T-helper 9 cell (primary cell): ENCODE measurements at places on chromosomes 5 and 9.

GRCh38 chr5:131974016-131974415 lies 28.6 kb upstream of the MEIKIN start:
- DNase-seq, result no peak

DNA sequence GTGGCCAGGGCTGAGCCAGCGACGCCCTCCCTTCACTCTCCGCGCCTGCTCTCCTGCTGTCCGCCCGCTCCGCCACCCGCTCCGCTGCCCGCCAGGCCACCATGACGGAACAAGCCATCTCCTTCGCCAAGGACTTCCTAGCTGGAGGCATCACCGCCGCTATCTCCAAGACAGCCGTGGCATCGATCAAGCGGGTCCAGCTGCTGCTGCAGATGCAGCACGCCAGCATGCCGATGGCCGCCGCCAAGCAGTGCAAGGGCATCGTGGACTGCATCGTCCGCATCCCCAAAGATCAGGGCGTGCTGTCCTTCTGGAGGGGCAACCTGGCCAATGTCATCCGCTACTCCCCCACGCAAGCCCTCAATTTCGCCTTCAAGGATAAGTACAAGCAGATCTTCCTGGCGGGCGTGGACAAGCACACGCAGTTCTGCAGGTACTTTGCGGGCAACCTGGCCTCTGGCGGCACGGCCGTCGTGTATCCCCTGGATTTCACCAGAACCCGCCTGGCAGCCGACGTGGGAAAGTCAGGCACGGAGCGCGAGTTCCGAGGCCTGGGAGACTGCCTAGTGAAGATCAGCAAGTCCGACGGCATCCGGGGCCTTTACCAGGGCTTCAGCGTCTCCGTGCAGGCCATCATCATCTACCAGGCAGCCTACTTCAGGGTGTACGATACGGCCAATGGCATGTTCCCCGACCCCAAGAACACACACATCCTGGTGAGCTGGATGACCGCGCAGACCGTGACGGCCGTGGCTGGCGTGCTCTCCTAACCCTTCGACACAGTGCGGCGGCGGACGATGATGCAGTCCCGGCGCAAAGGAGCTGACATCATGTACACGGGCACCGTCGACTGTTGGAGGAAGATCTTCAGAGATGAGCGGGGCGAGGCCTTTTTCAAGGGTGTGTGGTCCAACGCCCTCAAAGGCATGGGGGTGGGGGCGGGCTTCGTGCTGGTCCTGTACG lies 1130.4 kb upstream of the ACO1 start:
- no peak for DNase-seq

DNA sequence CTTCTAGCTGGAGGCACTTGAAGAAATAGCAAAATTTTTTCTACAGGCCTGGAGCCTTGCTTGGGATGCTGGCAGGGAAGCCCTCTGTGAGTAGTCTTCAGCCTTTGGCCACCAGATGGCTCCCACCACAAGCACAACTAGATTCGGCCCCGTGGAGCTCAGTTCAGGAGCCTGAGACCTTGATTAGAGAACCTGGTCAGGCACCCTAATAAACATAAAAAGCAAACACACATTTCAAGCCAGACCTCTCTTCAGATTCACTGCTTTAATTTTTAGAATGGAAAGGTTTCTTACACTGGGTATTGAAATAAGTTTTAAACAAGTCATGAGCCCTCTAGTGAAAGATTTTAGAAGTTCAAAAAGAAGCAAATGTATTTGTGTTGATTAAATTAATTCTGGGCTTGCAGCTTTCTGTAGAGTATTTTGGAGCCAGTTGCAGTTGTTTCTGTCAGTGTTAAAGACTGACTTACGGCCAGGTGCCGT lies 41.4 kb downstream of the GLRX start:
- DNase-seq, result peak; percentile 58

DNA sequence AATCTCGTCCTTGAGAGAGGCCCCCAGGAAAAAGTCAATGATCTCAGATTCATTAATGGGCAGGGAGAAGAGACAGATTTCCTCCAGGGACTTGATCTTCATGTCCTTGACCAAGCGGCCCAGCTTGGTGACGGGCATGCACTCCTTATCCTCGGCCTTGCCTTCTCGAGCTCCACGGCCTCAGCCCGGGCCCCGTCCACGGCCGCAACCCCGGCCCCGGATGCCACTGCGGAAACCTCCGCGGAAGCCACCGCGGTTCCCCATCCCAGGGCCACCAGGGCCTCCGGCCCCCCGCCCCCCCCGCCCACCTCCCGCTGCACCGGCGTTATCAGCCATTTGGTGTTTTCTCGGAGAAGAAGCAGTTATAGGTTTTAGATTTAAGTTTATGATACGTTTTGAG lies 18.3 kb downstream of the INVS start:
- DNase-seq, result no peak

DNA sequence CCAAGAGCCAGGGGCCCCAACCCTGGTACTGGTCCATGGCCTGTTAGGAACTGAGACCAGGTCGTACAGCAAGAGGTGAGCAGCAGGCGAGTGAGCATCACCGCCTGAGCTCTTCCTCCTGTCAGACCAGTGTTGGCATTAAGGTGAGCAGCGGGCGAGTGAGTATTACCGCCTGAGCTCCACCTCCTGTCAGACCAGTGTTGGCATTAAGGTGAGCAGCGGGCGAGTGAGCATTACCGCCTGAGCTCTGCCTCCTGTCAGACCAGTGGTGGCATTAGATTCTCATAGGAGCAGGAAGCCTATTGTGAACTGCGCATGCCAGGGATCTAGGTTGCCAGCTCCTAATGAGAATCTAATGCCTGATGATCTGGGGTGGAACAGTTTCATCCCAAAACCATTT lies 31.0 kb upstream of the UBE2QL1 start:
- no peak for DNase-seq

DNA sequence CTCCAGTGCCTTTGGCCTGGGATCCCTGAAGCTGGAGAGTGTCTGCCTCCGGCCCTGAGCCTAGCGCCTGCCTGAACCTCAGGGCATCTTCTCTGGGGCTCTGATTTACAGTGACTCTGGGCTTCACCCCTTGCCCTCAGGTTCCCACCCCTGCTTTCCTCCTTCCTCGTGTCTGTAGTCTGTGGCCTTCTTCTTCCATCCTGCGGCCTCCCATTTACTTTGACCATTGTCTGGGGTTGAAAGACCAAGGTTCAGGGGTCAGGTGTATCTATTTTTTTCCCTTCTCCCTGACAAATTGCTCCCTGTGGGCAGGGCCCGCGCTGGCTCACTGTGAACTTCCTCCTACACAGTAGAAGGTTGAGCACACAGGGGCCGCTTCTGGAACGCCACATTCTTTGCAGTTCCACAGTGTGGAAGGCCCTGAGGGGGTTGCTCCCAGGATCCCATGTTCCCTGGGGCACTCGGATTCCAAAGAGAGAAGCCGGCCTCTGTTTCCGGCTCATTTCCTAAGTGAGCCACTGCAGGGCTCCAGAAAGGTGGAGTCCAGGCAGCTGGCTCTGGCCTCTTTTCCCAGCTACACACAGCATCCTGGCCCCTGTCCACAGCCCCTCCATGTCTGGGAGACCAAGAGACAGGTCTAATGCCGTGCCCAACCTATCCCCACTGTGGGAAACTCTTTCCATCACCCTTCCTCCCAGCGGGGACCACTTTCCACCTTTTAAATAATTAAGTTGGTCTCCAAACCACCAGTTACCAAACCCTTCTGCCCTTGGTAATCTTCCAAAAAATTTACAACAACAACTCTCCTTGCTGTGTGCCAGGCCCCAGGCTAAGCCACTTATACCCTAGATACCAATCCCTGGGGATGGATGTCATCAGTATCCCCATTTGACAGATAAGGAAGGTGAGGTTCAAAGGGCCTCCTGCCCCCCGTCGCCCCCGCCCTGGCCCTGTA lies 140.3 kb upstream of the IER5L start:
- DNase-seq, result no peak

DNA sequence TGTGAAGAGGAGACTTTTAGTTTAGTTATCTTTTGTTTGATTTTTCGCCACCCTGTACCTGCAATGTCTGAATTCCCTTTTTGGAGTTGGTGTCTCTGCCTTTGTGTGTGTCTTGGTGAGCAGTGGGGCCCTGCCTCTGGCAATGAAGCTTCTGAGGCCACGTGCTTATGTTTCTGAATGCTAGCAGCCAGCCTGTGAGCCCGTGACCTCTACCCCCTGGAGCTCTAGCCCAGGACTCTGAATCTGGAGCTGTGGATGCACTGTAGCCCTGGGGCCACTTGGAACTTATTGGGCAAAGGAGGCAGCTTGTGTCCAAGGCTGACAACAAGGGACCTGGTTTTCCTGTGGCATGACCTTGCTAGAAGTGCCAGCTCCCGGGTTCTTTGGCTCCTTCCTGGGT lies 19.4 kb downstream of the ENTREP1 start:
- no peak for DNase-seq

GRCh38 chr5:1300581-1301083 lies 5.8 kb upstream of the TERT start:
- no peak for DNase-seq

DNA sequence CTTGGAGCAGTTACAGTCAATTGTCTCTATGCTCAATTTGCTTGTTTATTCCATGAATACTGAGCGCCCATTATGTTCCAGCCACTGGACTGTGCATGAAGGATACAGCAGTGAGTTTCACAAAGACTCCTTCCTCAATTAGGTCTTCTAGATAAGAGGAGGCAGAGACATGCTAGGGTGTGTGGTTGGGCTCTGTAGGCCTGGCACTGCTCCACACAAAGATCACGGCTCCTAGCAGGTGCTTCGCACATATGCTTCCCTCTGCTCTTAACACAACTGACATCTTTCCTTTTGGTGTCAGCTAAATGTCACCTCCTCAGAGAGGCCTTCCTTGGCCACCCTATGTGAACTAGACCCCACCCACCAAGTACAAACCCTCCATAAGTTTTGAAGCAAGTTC lies 10.9 kb downstream of the IL12B start:
- DNase-seq, result no peak

- no peak for DNase-seq
Measured at GRCh38 chr5:3216386-3216785, 379.2 kb upstream of the IRX1 start.

GRCh38 chr5:112694853-112695709 lies 42.6 kb upstream of the APC start:
- DNase-seq, result no peak

DNA sequence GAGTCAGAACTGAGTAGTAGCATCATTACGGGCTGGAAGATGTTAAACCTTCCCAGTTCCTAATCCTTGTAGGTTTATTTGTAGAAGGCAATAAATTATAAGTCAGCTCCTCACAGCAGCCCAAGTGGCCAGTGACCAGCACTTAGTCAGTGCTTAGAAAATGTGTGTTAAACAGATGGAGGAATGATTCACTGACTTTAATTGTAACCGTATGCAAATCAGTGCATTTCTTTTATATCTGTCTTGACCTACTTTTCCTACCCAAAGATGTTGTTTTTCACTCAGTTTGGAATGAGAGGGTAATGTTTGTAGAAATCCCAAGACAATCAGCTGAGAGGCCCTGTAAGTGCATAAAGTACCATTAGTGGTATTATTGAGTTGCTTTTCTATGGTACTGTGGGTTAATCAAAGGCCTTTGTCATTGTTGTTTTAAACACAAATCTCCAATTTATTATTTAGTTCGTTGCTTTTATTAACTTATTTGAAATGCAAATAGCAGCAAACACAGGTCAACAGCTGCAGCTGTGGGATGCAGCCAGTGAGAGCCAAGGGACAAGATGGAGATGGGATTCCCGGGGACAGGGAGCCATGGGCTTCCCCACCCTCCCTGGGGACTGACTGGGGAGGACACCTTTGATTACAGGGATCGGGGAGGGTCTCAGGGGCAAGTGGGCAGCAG lies 49.8 kb downstream of the MAP1B start:
- no peak for DNase-seq

DNA sequence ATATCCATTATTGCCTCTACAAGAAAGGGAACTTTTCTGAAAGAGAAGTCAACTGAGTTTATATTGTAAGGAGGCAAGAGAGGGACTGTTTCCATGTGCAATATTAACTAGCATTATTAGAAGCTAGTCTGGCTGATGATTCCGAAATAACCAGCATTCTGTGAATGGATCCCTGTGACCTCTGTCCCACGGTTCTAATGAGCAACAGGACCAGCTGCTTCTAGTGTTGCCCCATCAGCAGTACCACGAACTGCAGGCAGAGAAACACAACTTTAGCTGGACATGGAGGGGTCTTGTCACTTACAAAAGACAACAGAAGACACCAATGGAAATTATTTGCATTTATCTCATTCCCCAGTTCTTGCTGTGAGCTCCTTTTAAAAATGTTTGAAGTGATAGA lies 95.4 kb downstream of the MUSK start:
- DNase-seq, result no peak

GRCh38 chr5:7856855-7857254 lies 5.9 kb upstream of the CFAP90 start:
- no peak for DNase-seq

GRCh38 chr9:38621434-38622287 lies 1.3 kb upstream of the ANKRD18A start:
- peak; percentile 34 for DNase-seq

DNA sequence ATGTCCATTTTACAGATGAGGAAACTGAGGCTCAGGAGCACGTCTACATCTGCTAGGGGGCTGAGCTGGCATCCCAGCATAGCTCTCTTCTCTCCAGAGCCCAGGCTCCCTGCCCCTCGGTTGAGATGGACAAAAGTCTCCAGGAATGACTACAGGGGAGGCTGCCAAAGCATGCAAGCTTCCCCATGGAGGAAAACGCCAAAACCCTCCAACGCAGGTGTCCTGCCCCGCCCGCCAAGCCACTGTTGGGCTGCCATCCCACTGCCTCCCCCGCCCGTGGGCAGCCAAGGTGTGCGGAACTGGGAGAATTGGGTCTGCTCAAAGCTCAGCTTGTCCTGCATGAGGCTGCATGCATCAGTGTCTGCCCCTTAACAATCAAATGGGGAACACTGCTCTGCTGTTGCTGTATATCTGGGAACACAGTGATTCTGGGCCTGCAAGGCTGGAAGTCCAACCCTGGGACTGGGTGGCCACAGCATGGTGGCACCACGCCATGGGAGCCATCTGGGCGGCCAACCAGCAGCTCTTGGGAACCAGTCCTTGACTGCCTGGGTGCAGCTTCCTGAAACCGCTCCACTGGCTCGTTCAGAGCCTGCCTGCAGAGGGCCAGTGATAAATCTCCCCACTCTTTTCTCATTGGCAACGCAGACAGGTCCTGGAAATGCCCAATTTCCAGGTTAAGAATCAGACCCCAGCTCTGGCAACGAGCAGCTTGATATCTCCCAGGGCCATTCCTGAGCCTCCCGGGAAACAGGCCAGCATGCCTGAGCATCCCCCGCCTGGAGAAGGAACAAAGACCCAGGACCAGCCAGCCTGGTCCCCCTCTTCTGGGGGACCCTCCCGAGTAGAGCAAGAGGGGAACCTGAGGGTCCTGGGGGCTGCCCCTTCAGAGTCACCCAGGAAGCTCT lies 3.5 kb downstream of the RALGDS start:
- DNase-seq, result no peak

DNA sequence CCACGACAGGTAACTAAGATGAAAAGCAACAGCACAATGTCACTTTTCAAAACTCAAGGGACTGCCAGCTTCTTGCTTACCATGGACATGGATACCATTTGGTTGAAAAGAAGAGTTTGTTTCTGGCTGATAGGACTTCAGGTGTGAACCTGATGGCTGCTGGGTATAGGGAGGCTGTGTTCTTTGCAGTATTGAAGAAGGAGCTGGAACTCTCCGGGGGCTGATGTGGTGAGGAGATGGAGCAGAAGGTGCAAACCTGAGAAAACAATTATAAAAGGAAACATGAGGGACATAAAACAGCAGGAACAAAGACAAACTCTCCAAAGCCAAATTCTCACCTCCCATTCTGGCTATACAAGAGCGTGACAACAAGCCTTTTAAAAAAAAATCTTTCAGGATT lies 330.1 kb upstream of the RFX3 start:
- no peak for DNase-seq
